ENCODE measurements at places on chromosomes 7 and 10.

GRCh38 chr7:74115326-74115725, 31.7 kb downstream of the LIMK1 start:
- no peak for DNase-seq

DNA sequence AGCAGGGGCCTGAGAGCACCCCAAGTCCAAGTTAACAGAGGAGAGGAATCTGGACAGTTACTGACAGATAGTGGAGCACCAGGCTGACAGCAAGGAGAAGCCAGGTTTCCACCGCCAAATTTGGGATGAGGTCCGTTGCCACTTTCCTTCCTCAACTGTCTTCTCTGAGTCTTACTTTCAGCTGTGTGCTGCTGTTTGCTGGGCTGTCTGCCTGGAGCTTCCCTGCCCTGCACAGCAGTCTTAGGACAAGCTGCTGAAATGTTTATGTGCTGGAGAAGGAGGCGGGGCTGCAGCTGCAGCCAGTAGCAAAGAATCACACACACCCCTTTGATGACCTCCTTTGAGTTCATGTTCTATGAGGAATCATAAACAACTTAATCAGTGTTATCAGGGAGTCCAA, 17.4 kb upstream of the CYP3A7 start:
- DNase-seq: no peak

GRCh38 chr10:110007161-110007700, 553 bp upstream of the ADD3 start:
- DNase-seq: no peak

GRCh38 chr7:136509466-136509865, 359.0 kb upstream of the CHRM2 start:
- DNase-seq: no peak

DNA sequence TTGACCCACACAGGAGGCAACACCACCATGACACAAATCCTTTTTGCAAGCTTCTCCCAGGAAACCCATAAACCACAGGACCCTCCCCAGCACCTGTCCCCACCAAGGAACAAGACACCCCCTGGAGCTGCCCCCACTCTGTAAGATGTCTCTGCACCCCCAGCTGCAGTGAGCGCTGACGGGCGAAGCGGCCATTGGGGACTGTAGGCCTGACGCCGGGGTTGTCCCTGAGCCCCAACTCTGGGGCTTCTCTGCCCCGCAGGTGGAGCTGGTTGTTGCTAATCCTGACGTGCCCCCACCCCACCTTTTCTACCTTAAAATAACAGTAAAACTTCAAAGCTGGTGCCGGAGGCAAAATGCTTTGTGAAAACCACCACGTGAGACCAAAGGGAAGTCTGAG, 94.7 kb upstream of the PPP2R2D start:
- no peak for DNase-seq

- DNase-seq: no peak
These were observed 316.7 kb downstream of the FGFR2 start for GRCh38 chr10:121281576-121281975.

DNA sequence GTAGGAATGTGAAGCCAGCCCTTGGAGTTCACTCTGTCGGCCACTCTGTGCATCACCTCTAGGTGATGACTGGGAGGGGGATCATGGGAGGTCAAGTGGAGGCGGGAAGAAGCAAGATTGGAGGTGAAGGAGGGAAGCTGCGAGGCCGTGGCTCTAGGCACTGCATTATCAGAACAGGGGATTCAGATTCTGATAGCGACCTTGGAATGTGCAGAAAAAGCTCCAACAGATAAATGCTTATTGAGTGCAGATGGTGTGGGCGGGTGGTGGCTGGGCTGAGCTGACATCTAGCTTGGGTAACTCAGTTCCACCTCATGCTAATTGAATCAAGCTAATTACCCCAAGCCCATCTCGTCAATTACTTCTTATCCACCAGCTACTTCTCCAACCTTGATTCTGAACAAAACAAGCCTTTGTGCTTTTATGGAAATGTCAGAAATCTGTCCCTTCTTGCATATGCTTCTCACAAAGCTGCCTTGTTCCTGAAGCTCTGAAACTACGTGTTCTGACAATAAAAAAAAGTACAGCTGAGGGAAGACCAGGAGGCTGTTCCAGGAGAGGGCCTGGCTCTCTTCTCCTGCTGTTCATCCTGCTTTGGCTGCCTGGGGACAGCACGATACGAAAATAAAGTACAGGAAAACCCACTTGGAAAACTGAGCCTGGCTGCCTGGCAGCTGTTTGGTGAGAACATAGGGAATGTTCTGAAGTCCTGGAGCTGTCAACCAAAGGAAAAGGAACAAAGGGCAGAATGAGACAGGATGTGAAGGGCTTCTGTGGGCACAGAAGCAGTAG, 27.5 kb downstream of the STRA8 start:
- DNase-seq: no peak
